Brain microvascular endothelial cell (primary cell): ENCODE measurements at places on chromosomes 16 and 17.
A peak's percentile ranks its signal among the peaks of the same experiment; 100 is the strongest.

GRCh38 chr17:66855204-66855603 is 20.3 kb downstream of the CACNG5 start:
- DNase-seq: no peak

DNA sequence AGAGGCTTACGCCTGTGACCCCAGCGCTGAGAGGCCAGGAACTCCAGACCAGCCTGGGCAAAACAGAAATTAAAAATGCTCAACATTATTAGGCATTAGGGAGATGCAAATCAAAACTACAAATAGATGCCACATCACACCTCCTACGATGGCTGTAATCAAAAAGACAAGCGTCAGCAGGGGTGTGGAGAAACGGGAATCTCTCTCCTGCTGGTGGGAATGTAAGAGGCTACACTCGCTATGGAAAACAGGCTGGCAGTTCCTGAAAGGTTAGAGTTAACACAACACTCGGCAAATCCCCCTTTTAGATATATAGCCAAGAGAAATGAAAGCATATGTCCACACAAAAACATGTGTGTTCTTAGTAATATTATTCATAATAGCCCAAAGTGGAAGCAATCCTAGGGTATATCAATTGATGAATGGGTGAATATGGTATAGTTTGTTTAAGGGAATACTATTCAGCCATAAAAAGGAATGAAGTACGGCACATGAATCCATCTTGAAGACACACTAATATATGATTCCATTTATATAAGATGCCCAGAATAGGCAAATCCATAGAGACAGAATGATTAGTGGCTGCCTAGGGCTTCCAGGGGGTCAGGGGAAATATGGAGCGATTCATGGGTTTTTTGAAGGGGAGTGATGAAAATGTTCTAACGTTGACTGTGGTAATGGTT is 1.8 kb upstream of the NPRL3 start:
- DNase-seq: no peak

DNA sequence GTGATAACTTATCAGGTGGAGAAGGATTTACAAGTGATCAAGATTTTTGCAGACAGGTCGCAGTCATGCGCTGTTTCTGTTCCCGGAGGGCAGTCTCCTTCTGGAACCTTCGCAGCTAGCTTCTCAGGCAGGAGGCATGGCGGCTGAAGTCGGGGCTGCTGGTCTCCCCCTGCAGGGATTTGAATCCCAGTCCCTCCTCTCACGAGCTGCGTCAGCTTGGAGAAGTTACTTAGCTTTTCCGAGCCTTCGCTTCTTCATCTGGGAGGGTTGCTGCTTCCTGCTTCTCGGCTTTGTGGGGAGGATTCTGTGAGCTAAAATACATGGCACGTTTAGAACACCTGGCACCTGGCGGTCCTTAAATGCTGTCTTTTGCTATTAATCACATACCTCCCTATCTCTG is 287.8 kb upstream of the FOXF1 start:
- no peak for DNase-seq

DNA sequence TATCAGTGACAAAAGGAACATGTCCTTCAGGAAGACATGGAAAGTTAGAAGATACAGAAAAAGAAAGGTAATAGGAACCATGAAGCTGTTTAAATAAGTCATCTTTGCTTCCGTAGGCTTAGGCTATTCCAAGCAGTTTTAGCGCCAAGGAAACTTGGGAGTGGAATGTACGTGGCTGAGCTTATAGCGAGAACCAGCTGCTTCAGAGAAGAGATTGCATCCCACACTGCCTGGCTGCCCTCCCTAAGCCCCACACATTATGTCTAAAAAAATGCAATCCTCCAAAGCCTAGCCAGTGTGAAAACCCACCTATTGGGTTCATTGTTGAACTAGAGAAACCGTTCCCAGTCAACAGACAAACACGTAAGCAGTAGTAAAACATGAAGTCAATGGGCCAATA is 149.9 kb downstream of the SLC39A11 start:
- no peak for DNase-seq

GRCh38 chr17:34447406-34447805 is 84.4 kb upstream of the CCL1 start:
- no peak for DNase-seq

GRCh38 chr16:62963846-62964245 is 927.6 kb upstream of the CDH8 start:
- no peak for DNase-seq

DNA sequence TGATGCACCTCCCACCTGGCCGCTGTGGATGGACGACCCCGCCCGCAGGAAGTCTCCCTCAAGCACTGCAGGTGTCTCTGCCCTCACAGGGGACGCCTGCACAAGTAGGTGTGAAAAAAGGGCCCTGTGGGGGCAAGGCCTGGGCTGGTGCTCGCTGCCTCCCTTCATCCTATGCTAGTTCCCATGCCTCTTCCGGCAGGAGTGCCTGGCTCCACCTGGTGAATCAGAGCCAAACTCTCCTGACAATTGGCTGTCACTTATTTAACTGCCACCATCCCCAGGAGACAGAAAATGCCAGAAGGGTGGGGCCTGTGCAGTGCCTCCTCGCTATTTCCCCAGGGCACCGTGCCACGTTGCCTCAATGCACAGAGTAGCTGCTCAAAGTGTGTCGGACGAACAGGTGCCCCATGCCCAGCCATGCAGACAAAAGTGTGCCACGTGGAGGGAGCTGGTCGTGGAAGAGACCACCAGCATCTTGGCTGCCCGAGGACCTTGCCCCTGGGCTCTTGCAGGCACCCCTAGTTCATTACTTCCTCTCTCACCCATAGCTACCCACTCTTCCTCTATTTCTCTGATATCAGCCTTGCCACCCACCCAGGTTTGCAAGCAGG is 170.7 kb downstream of the SEC14L1 start:
- no peak for DNase-seq

- no peak for DNase-seq
These were observed 15.4 kb downstream of the DHODH start for GRCh38 chr16:72023962-72024361.

DNA sequence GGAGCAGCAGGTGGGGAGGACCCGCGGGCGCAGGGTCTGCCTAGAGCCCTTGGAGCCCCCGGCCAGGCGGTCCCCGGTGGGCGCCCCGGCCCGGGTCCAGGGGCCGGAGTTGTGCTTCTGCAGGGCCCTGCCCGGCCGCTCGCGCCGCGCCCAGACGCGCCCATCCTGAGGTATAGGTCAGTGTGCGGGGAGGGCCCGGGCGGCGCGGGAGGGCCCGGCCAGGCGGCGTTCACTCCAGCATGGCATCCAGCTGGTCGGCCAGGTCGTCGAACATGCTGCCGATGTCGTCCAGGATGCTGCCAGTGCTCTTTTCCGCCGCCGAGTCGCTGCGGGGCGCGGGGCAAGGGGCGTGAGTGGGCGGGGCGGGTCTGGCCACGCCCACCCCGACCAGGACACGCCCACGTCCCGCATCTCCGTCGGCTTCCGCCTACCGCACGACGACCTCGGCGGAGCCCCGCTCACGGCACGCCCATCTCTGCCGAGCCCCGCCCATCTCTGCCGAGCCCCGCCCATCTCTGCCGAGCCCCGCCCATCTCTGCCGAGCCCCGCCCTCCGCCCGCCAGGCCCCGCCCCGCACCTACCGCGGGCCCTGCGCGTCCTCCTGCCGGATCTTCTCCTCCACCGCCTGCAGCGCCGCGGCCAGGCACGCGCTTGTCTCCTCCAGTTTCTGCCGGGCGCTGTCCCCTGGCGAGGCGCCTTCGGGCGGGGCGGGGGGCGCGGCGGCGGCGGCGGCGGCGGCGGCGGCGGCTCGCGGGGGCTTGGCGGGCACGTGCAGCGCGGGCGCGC is 17.9 kb downstream of the CASKIN1 start:
- no peak for DNase-seq

DNA sequence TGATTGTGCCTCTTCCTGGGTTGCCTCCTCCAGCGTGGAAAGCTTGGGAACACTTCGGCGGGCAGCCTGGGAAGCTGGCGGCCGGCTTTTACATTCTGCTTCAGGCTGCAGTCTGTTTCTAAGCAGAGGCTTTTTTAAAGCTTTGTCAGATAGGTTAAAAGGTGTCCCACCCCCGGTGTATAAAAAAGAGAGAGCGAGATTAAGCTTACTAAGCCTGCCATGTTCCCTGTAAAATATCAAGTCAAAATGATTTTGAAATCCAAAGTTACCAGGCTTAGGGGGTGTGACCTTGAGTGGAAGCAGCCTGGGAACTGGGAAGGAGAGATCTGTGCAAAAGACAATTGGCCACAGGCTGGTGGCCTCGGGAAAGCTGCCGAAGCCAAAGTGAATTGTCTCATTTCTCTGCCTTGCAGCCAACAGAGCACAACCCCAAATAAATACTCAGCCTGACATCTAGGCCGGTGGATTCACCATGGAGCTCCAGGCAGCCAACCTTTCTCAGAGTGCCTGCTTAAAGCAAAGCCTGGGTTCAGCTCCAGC is 254.5 kb downstream of the FTO start:
- DNase-seq: no peak

GRCh38 chr16:3983081-3983520 is 102.6 kb upstream of the CREBBP start:
- DNase-seq: peak; percentile 34

- DNase-seq: no peak
These were observed 25.5 kb downstream of the ADAMTS18 start for GRCh38 chr16:77409311-77409710.

DNA sequence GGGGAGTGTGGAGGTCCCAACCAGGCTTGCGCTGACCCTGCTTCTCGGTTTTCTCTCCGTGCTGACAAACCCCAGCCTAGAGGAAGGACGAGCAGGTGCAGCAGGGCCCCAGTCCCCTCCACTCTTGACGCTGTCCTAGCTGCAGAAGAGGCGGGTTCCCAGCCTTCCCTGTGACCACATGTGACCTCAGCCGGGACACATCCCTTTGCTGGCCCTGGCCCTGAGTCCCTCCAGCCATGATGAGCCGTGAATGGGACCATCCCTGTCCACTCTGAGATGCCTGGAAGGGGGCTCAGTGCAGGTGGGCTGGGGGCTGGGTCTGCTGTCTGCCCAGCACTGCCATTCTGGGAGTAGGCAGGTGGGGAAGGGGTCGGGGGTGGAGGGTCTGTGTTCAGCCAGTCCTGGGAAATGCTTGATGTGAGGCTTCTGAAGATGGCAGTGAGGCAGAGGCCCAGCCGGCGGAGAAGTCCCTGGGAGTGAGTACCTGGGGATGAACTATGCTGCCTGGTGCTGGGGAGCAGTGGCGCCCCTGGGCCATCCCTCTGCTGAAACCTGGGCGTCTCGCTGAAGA is 1.9 kb upstream of the TUBB3 start:
- no peak for DNase-seq

DNA sequence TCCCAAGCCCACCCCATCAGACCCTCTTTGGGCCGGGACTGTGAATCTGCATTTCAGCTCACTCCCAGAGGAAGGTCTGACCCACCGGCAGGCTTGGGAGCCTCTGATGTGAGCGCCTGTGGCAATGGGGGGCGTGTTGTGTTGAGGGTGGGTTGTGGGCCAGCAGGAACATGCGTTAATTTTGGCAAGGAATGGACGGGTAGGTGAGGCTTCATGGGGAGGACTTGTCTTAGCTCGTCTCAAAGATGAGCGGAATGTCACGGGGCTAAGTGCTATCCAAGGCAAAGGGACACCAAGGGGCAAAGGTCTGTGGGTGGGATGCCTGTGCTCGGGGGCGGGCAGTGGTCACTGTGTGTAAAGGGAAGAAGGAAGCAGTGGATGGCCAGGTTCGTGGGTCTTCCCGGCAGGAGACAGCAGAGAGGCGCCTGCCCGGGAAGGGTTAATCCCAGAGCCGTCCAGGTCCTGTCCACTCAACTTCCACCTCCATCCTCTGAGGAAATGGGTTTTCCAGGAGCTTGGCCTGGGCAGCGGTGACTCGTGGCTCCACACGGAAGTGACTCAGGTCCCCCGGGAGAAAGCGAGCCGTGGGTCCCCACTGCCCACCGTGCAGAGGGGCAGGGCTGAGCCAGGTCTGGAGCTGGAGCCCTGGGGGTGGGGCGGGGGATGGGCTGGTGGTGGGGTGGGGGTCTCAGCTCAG is 17.4 kb downstream of the ADGRG1 start:
- DNase-seq: peak; percentile 25

- DNase-seq: no peak
These were observed 48.7 kb upstream of the GSE1 start for GRCh38 chr16:85564277-85565051.

GRCh38 chr16:49424961-49425360 is 51.4 kb downstream of the C16orf78 start:
- DNase-seq: no peak

GRCh38 chr17:54736573-54736972 is 164.1 kb upstream of the TOM1L1 start:
- DNase-seq: no peak

- peak; percentile 20 for DNase-seq
These were observed 47.9 kb upstream of the MAP3K14 start for GRCh38 chr17:45364531-45365390.

GRCh38 chr17:20226814-20227482 is 217.8 kb downstream of the SPECC1 start:
- peak; percentile 73 for DNase-seq

DNA sequence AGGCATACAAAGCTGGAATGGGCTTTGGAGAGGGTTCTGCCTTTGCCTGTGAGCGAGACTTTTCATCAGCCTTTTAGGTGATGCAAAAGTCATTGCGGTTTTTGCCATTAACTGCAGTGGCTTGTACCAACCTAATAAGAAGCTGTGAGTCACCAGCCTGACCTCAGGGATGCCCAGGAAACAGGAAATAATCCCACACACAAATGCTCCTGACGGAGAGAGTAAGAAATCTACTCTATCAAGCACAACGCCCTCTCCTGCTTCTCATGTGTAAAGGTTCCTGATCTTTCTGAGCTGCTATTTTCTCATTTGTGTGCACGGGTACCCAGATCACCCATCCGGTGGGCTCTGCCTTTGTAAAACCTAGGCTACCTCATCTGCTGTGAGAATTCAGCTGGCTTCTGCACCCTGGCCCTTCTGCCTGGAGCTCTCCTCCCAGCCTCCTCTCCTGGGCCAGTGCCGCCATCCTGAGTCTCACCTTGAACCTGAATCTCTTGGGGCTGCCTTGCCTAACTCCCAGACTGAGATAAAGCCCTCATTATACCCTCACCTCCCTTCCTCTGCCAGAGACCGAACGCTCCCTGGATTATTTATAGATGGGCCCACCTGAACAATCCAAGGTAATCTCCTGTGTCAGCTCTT is 299.7 kb downstream of the C16orf95 start:
- peak; percentile 85 for DNase-seq

DNA sequence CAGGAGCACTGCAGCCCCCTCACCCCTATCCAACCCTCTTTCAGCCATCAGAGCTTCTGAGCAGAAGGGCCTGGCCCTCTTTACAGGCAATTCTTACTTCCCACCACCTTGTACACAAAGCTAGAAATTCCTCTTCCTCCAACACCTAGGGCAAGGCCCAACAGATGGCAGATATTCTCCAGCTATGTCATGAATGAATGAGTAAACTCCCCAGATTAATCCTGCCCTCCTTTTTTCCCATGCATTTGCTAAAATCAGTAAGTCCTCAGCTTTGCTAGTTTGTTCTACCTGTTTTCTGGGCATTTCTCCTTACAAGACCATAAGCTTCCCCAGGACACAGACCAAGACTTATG is 20.4 kb upstream of the MRPS23 start:
- no peak for DNase-seq

- DNase-seq: peak; percentile 51
These were observed 82.0 kb upstream of the PLCG2 start for GRCh38 chr16:81696961-81697615.
